ENCODE measurements at places on chromosomes 4 and X.

DNA sequence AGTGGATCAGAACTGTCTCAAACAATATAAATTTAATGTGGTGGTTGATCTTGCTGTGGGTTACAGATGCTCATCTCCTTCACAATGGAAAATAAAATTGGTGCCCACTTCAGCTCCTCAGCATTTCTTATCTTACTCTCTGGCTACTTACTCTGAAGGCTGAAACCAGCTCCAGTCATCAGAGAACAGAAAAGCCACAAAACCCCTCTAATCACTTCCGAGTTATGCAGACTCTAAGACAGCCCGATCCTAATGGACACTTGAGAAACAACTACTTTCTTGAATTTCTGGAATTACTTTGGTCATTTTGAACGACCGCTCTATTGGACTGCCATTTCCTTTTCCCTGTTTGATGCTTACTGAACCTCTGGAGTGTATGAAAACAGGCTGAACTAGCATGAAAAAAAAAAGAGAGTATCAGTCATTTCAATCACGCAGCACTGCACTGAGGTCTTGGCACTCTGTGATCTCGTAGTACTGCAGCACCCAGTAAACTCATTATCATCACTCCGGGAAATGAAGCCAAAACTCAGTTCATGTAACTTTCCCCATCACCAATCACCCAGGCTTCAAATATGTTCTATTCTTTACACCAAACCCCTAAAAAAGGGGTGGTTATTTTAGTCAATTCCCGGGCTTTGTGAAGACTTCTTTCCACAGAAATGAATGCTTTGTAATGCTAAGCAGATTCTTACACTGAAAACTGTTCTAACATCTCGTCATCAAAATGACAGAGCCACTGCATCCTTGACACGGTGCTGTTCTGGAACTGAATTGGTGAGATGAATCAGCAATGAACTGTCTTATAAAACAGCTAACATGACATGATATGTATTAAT, 54.5 kb downstream of the TSPAN5 start:
- DNase-seq: no peak

- DNase-seq: no peak
Observed at GRCh38 chr4:181618896-181619295, 624.3 kb upstream of the TENM3 start.

DNA sequence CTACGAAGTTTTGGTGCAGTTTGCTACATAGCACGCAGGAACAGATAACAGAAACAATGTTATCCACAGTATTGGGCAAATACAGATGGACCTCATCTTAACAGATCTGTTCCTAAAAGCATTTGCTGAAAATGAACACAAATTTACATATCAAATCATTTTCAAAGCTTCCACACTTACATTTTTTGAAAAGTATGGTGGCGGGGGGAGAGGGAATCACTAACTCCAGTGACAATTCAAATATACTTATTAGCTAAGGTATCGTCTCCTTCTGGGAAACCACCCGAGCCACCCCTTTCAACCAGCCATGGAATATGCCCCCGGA, 175.0 kb downstream of the NSUN7 start:
- DNase-seq: no peak

GRCh38 chrX:31353095-31353494, 281.3 kb upstream of the FTHL17 start:
- no peak for DNase-seq

All from NCI-H2081 (cell line).